ENCODE measurements at places on chromosomes 11 and 22. TPM values are rescaled to one million over a fixed set of nuclear protein-coding genes. Genes with fewer than 3 reads are reported as not detected.

The VEGFB gene
- total RNA-seq = 71.2 TPM

DNA sequence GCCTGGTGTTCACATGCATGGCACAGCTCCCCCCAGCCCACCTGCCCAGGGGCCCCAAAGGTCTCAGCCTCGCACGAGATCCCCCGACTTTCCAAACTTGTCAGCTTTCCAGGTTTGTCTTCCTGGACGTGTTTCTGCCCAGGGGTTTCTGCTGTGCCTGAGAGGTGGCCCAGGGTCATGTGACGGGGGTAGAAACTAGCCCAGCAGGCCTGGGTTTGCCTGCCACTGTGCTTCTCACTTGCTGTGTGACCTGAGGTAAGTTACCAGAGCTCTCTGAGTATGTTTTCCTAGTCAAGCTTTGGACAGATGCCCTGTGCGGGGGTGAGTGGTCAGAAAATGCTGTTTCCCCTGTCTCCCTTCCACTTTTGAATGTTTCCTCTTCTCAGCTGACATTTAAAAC lies 38.3 kb upstream of the SHISAL1 start:
- DNase-seq = no peak

The OR8G5 gene
- total RNA-seq = not detected

- peak; percentile 71 for DNase-seq
Measured at GRCh38 chr11:69327741-69328191, 33.8 kb downstream of the MYEOV start.

DNA sequence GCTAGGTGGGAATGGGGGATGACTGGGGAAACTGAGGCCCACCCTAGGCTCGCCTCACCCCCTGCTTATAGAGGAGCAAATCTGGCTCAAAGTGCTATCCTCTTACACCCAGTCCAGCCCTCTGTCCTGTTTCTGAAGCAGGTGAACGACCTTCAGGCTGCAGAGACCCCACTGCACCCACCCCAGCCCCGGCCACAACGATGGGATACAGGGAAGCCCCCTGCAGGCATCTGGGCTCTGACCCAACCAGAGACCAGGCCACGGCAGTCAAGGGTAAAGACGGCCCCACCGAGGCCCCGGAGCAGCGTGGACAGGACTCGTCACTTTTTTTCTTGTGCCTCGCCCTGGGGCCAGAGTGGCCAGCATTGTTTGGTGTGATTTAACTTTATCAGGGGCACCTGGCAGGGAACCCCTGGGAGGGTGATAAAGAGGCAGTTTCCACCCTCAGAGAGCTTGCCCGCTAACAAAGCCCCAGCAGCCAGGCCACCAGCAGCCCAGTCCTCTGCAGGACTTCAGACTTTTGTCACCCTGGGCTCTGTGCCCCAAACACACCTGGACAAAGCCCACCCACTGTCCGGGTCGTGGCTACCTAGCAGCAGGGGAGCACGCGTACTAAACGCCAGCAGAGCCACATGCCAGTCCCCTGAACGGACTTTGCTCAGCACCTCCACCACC lies 612.6 kb downstream of the TBC1D22A start:
- no peak for DNase-seq

DNA sequence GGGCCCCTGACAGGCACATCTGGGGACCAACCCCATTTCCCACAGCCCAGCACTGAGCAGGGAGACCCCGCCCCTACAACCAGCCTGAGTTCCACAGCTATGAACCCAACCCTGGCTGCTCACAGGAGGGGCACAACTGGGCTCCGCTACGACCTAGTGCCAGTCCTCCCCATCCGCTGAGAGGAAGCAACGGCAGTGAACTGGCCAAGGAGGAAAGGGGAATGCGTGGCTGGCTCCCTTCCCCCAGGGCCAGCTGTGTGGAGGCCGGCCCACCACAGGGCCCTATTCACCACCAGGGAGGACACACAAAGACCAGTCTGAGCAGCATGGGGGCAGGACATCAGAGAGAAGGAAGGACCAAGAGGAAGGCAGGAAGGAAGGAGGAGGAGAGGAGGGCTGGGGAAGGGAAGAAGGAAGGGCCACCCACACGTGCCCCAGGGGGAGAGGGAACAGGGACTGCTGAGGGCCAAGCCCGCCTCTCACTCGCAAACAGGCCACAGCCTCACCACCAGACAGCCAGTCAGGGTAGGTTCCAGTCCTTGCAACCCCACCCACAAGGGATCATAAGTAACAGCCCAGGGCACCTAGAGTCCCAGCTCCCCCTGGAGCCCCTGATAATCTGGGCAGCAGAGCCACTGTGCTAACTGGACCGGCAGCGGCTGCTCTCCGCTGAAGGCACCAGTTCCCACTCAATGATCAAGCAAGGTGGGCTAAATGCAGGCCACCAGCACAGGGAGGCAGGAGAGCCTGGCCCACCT lies 8.5 kb upstream of the GAL3ST1 start:
- DNase-seq = no peak

GRCh38 chr22:22076932-22077703 lies 94.5 kb upstream of the TOP3B start:
- DNase-seq = no peak

- no peak for DNase-seq
Measured at GRCh38 chr11:75498556-75499255, 27.0 kb downstream of the GDPD5 start.

Data from lower leg skin (tissue), 4 donors.